Esophagus muscularis mucosa (tissue), 4 donors: ENCODE measurements at places on chromosomes 2 and 18. TPM values are rescaled to one million over a fixed set of nuclear protein-coding genes. Genes with fewer than 3 reads are reported as not detected.
A peak's percentile ranks its signal among the peaks of the same experiment; 100 is the strongest.

GRCh38 chr2:170360546-170361089 lies 182.7 kb downstream of the MYO3B start:
- no peaks in the 10 kb centered on the region for H3K36me3 ChIP-seq
- no peaks in the 10 kb centered on the region for H3K4me1 ChIP-seq
- DNase-seq = no peak
- no peak overlapping the region for H3K4me3 ChIP-seq
- H3K27ac ChIP-seq = no peak overlapping the region

DNA sequence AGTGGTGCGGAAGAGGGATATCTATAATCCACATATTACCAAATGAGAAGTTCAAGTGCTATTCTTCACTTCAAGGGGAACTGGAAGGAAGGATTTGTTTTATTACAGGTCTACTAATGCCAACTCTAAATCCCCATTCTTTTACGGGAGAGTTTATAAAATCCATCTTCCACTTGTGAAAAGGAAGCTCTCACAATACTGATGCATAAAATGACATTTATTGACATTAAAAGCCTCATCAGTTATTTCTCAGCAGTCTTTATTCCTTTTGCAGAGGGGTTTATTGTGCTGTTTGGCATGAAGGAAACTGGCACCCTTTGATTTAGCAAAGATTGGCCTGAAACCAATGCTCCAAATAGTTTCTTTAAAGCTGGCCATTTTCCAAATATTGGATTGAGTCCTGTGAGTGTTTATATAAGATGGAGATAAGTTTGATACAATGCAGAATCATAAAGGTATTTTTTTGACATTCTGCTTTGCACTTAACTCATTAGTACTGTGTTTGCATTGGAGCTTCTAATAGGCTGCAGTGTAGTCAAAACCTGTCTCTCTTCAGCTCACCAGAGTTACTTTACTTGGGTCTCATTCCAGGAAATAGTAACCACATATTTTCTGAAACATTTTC lies 26.6 kb downstream of the LRP1B start:
- no peak for DNase-seq
- no peak overlapping the region for H3K27ac ChIP-seq

DNA sequence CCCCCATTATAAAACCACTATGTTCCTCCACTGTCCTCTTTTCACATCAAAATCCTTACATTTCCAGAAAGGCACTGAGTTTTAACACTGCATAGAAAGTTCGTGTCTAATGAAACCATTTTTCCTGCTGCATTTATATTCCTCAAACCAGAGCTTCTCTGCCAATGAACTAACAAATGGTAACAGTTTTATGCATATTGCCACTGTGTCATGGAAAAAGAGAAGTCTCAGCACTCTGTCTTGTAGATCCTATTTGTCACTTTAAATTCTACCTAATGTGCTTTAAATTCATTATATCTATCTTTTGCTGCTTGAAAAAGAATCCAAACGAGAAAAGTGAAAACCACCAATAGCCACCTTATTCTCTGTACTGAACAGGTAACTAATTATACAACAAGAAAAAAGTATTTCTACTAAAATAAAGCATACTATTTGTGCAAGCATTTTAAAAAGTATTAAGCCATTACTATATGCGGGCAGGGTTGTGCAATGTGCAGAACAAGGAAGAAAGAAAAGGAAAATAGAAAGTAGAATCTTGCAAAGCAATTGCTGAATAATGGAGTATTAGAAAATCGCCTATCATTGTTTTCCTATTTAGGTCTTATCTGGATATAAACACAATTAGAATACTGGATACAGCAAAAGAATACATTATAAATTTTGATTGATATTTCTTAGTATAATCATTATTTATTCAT lies 328.9 kb downstream of the ZEB2 start:
- no peaks in the 10 kb centered on the region for H3K4me1 ChIP-seq
- no peak for DNase-seq
- no peak overlapping the region for H3K27ac ChIP-seq

DNA sequence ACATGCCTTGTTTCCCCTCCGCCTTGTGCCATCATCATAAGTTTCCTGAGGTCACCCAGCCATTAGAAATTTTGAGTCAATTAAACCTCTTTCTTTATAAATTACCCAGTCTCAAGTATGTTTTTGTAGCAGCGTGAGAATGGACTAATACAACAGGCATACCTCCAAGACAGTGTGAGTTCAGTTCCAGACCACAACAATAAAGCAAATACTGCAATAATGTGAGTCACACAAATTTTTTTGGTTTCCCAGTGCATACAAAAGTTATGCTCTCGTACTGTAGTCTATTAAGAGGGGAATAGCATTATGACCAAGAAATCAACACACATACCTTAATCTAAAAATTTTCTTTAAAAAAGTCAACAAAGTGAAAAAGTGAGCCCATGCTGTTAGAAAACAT lies 217.2 kb downstream of the NR4A2 start:
- no peak for DNase-seq
- no peak overlapping the region for H3K4me3 ChIP-seq
- no peaks in the 10 kb centered on the region for H3K36me3 ChIP-seq

GRCh38 chr18:57767259-57768050 lies 35.7 kb downstream of the ATP8B1 start:
- H3K27me3 ChIP-seq = no peaks in the 10 kb centered on the region
- H3K4me1 ChIP-seq = peaks cover 70% of the 10 kb centered on the region
- peak overlapping the region; percentile 73 for H3K27ac ChIP-seq
- no peaks in the 10 kb centered on the region for H3K36me3 ChIP-seq
- DNase-seq = no peak

- no peak overlapping the region for H3K4me3 ChIP-seq
- H3K27ac ChIP-seq = no peak overlapping the region
- no peaks in the 10 kb centered on the region for H3K4me1 ChIP-seq
- no peak for DNase-seq
Observed at GRCh38 chr2:32108111-32108510, 44.8 kb downstream of the SPAST start.

The PAX8 gene
- 1.3 TPM for total RNA-seq

GRCh38 chr2:174603280-174603679 lies 5.7 kb upstream of the WIPF1 start:
- no peaks in the 10 kb centered on the region for H3K27me3 ChIP-seq
- no peaks in the 10 kb centered on the region for H3K36me3 ChIP-seq
- no peak for DNase-seq
- no peak overlapping the region for H3K27ac ChIP-seq
- H3K4me3 ChIP-seq = no peak overlapping the region

DNA sequence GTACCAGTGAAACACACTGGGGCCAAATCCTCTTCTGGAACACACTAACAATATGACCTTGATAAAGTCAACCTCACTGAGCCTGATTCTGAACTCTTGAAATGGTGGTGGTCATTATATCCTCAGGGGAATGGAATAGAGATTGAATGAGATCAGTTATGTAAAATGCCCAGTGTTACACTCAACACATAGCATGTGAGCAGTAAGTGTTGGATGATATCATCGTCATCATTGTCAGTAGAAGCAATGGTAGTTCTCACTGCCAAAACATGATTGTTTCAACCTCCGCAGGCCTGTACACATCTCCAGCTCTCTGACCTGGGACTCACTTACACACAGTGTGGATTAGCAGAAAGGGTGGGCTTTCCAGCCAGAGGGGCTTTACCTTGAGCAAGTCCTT lies 5.5 kb upstream of the ST8SIA3 start:
- no peaks in the 10 kb centered on the region for H3K27me3 ChIP-seq
- no peak overlapping the region for H3K4me3 ChIP-seq
- no peak for DNase-seq
- H3K27ac ChIP-seq = no peak overlapping the region
- H3K36me3 ChIP-seq = no peaks in the 10 kb centered on the region

DNA sequence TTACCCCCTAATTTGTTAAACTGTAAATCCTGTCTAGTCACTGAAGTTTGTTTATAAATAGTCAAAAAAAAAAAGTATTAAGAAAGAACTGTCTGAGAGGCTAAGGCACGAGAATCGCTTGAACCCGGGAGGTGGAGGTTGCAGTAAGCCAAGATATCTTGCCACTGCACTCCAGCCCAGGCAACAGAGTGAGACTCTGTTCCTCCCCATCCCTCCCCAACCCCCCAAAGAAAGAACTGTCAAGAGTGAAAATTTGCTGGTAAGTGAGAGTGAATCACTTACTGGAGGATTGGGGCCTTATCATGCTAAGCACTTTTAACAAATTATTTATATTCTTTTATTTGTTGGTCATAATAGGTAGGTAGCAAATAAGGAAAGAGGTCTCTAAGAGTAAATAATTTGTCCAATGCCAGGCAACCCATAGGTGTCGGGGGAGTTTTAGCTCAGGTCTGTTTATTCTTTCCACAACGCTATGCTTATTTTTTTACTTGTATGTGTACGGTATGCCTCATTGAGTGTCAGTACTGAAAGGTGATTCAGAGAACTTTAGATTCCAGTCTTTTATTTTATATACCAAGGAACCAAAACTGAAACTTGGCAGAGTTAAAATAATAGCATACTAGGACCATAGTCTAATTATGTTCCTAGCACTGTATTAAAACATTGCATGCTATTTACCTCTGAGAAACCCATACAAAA lies 2.5 kb downstream of the TAF4B start:
- no peaks in the 10 kb centered on the region for H3K36me3 ChIP-seq
- no peak overlapping the region for H3K4me3 ChIP-seq
- H3K27ac ChIP-seq = peak overlapping the region; percentile 5
- no peak for DNase-seq
- H3K27me3 ChIP-seq = no peaks in the 10 kb centered on the region
- peaks cover 30% of the 10 kb centered on the region for H3K4me1 ChIP-seq

DNA sequence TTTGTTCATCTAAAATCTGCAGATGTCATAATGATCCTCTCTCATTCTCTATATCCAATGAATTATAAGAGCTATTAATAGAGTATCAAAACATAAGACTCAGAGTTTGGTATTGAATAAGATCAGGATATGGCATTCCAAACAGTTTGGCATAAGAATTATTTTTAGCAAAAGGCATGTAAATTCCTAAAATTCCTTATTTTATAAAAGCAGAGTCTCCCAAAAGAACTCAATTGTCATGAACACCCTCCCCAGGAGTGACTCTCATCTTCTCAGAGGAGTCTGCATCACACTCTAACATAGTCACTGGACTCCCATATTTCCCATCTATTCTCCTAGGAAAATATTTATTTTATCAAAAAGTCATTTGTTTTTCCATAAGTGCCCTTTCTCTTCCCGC lies 1710.2 kb upstream of the SLC39A10 start:
- no peaks in the 10 kb centered on the region for H3K36me3 ChIP-seq
- no peak overlapping the region for H3K27ac ChIP-seq
- H3K27me3 ChIP-seq = no peaks in the 10 kb centered on the region
- no peak for DNase-seq
- no peaks in the 10 kb centered on the region for H3K4me1 ChIP-seq

- H3K36me3 ChIP-seq = no peaks in the 10 kb centered on the region
- H3K27me3 ChIP-seq = no peaks in the 10 kb centered on the region
- no peak for DNase-seq
- no peaks in the 10 kb centered on the region for H3K4me1 ChIP-seq
- no peak overlapping the region for H3K4me3 ChIP-seq
Observed at GRCh38 chr18:2392446-2392845, 178.9 kb downstream of the METTL4 start.

DNA sequence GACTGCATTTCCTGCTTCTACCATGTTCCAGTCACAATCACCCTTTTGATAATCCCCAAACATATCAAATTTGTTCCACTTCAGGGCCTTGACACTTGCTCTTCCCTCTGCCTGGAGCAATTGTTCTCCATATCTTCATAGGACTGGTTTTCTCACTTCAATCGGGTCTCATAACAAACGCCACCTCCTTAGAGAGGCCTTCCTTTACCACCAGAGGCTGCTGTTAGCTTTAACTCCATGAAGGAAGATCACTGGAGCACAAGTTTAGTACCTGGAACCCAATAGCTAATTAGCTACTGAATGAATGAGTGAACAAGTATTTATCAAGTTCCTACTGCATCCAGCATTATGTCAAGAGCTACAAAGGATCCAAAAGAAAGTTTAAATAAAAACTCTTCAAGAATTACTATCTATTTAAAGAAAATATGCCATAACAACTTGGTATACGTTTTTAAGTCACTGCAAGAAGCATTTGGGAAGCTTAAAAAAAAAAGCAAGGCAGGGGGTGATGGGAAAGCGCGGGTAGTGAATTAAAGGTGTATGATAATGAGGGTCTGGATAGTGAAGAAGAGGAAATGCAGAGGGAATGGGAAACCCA lies 58.8 kb downstream of the BAZ2B start:
- H3K27ac ChIP-seq = no peak overlapping the region
- no peaks in the 10 kb centered on the region for H3K36me3 ChIP-seq
- no peaks in the 10 kb centered on the region for H3K27me3 ChIP-seq
- H3K4me3 ChIP-seq = no peak overlapping the region
